Ovary (tissue), 10 donors: ENCODE measurements at places on chromosomes 11 and 22. TPM values are rescaled to one million over a fixed set of nuclear protein-coding genes. Genes with fewer than 3 reads are reported as not detected.

- no peak for DNase-seq
- H3K4me1 ChIP-seq: no peaks in the 10 kb centered on the region
- H3K36me3 ChIP-seq: no peaks in the 10 kb centered on the region
These were observed 42.7 kb upstream of the FGF3 start for GRCh38 chr11:69861901-69862300.

The LRRC32 gene
- 47.1 TPM for total RNA-seq

GRCh38 chr11:66218036-66218435 lies 50.4 kb upstream of the RAB1B start:
- no peaks in the 10 kb centered on the region for H3K4me1 ChIP-seq
- H3K27ac ChIP-seq: no peak overlapping the region
- DNase-seq: peak; percentile 1

The C11orf52 gene
- total RNA-seq: 1.6 TPM

DNA sequence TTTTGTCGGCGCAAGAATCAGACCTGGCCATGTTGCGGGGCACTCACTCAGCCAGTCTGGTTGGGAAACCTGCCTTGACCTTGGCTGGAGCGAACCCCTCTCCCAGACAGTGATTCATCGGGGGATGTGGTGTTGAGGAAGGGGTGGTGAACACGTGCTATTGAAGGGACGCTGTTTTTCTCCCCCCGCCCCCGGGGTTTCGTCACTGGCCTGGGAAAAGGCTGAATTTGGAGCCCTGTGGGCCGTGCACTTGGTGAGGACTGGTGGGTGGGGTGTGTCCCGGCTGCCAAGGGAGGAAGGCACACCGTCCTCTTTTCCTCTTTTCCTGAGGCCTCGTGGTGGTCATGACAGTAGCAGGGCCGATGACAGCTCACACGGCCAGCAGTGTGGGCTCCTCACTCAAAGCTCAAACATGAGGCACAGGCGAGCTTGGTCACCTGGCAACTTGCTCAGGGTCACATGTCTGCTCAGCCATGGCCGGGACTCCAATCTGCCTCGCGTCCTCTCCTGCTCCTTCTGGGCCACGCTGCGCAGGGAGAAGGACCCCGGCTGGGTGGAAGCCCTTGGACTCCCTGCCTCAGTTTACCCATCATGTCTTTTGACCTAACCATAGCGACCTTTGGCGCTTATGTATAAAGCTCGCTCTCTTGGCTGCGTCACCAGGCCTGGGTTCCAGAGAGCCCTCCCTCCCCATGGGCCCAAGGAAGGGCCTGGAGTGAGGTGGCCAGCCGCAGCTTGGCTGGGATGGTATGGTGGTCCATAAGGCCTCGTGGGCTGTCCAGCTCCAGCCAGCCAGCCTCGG lies 49.4 kb downstream of the SMIM38 start:
- no peaks in the 10 kb centered on the region for H3K27me3 ChIP-seq
- no peak overlapping the region for H3K4me3 ChIP-seq
- no peaks in the 10 kb centered on the region for H3K36me3 ChIP-seq
- no peaks in the 10 kb centered on the region for H3K4me1 ChIP-seq
- no peak for DNase-seq

The NXPE1 gene
- 0.24 TPM for total RNA-seq

The SLC22A8 gene
- total RNA-seq: not detected

The GAL gene
- 0.36 TPM for total RNA-seq

- H3K27ac ChIP-seq: no peak overlapping the region
- H3K4me3 ChIP-seq: no peak overlapping the region
- H3K36me3 ChIP-seq: no peaks in the 10 kb centered on the region
- peak; percentile 63 for DNase-seq
These were observed 48.4 kb downstream of the GRAMD1B start for GRCh38 chr11:123478352-123478987.

The OR52I2 gene
- total RNA-seq: not detected

DNA sequence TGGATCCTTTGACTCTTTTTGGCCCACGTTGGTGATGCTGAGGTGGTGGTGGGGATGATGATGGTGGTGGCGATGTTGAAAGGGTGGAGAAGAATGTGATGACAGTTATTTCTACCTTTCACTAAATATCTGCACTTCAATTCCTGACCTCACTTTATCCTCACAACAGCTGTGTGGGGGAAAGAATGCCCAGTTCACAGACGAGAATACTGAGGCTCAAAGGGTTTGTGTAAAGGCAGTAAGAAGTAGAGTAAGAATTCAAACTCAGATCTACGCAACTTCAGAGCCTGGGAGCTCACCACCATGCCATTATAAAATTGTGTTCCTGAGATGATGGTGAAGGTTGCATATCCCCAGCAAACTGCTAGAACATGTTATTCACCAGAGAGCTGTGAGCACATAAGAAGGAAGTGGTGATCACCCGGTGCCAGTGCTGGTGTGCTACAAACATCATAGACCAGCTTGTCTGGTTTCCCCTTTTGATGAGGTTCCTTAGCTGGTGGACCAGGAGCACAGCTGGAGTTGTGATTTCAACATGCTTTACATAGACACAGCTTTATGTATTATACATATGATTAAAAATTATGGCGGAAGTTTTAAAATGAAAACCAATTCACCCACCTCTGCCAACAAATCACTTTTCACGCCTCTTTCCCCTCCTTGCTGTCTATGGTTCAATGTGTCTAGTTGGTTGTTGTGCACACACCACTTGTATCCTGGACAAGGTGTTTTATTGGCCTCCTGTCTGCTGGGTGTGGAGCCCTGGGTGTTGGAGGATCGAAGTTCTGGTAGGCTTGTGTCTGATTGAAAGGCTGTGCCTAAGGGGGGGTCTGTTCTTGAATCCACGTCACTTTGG lies 6.2 kb downstream of the ST14 start:
- H3K27ac ChIP-seq: no peak overlapping the region
- no peaks in the 10 kb centered on the region for H3K27me3 ChIP-seq

DNA sequence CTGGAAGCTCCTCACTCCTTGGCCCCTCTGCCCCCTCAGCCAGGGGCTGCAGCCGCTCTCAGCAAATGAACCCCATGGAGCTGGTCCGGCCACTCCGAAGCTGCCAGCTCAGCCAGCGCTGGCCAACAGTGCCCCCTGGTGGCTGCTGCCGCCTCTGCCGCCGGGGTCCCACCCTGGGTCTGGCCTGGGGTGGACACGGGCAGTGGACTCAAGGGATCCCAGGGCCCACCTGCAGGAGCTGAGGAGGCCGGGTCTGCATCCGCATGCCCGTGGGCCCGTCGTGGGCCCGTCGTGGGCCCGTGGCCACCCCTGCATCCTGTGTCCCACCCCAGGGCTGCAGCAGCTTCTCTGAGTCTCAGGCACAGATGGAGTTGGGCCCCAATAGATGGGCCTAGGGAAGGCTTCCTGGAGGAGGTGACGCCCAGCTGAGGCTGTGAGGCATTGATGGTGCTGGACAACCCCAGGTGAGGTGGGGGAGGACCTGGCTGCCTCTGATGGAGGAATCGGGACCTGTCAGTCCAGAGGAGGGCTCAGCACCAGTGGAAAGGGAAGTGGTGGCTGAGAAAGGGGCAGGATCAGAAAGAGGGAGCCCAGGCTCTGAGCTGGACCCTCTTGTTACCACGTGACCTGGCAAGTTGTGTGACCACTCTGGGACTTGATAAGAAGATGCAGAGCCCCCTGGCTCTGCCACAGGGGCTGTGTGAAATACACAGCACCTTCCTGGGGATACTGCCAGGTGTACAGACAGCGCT lies 522.3 kb downstream of the BRD1 start:
- H3K4me3 ChIP-seq: no peak overlapping the region
- H3K27ac ChIP-seq: no peak overlapping the region
- H3K36me3 ChIP-seq: no peaks in the 10 kb centered on the region
- no peaks in the 10 kb centered on the region for H3K27me3 ChIP-seq

GRCh38 chr11:12755510-12756453 lies 81.6 kb downstream of the TEAD1 start:
- H3K4me1 ChIP-seq: peaks cover 10% of the 10 kb centered on the region
- H3K27ac ChIP-seq: no peak overlapping the region
- no peaks in the 10 kb centered on the region for H3K27me3 ChIP-seq
- no peaks in the 10 kb centered on the region for H3K36me3 ChIP-seq
- DNase-seq: no peak
- no peak overlapping the region for H3K4me3 ChIP-seq
